Stimulated activated CD8-positive, alpha-beta memory T cell treated with anti-CD3 and anti-CD28 coated beads, Interleukin-4, amount 100 ng/mL, for 4 hours (primary cell): ENCODE measurements at places on chromosomes 7 and 10.

DNA sequence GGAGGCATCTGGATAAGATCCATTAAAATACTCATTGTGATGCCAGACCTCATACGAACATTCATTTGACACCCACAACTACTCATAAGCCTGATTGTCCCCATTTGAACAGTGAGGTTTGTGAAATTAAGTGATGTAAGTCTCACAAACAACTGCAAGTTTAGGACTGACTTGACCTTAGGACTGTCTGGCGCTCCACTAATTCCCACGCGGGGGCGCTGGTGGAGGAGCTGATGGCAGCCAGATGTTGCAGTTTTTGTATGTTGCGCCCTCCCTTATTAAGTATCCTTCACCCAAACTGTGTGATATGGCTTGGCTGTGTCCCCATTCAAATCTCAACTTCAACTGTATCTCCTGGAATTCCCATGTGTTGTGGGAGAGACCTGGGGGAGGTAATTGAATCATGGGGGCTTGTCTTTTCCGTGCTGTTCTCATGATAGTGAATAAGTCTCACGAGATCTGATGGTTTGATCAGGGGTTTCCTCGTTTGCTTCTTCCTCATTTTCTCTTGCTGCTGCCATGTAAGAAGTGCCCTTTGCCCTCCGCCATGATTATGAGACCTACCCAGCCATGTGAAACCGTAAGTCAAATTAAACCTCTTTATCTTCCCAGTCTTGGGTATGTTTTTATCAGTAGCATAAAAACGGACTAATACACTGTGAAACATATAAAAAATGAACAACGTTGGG, 20.3 kb upstream of the TIAL1 start:
- no peak for DNase-seq

DNA sequence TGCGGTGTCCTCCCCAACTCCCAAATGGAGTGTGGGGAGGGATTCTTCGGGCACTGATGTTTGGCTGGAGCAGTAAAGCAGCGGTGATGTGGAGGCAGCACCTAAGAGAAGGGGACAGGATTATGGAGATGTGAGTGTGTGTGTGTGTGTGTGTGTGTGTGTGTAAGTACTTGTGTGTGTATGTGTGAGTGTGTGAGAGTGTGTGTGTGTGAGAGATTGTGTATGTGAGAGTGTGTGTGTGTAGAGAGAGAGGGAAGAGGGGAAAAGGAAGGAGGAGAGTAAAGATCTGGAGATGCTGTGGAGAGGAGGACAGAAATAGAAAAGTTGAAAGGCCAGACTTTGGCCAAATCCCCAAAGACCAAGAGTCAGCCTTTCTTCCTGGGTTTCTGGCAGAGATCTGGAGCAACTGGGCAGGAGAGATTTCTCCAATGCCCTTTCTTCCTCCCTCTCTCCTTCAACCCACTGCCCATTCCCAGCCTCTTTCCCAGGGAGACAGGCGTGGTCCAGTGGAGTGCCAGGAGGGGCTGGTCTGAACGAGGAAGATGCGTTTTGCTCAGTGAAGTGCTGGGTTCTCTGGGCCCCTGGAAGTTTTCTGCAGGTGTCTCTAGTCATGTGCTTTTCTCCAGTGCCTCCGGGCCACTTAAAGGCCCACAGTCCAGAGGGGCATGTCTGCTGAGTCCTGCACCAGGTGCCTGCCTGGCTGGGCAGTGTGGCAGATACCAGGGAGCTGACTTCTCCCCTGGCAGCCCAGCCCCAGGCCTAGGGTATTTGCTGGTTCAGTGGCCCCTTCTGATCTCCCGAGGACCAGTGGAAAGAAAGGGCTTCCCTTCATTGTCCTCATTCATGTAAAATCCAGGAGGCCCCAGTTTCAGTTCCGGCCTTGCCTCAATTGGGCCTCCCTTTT, 60.5 kb downstream of the HK1 start:
- no peak for DNase-seq

DNA sequence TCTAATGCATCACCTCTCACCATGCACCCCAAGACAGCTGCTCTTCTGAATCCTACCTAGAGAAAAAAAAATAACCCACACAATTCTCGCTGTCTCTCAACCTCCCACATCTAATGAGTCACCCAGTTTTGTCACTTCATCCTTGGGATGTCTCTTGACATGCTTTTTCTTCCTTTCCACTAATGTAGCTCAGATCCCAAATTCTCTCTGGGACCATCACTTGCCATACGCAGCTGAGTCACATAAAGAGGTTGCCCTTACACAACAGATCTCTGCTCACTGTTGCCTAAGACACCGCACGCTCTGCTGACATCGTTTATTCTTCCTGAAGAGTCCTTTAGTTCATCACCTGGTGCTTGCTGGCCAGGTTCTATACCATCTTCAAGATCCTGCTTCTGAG, 606.0 kb upstream of the GALNT17 start:
- no peak for DNase-seq

DNA sequence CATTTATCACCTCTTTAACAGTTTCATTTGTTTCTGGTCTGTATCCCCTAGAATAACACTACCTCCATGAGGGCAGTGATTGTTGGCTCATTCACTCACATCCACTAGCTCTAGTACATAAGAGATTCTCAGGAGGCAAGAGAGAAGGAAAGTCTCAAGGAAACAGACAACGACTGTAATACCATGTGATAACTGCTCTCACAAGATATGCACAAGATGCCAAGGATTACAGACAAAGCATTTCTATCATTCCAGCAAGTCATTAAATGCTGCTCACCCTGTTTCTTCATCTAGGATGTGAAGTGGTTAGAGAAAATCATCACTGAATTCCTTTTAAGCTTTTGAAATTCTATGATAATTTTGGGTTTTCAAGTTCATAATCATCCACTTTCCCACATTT, 115.3 kb downstream of the HIBADH start:
- DNase-seq, result no peak

GRCh38 chr7:69599955-69600709, 1.9 kb downstream of the AUTS2 start:
- DNase-seq, result no peak

DNA sequence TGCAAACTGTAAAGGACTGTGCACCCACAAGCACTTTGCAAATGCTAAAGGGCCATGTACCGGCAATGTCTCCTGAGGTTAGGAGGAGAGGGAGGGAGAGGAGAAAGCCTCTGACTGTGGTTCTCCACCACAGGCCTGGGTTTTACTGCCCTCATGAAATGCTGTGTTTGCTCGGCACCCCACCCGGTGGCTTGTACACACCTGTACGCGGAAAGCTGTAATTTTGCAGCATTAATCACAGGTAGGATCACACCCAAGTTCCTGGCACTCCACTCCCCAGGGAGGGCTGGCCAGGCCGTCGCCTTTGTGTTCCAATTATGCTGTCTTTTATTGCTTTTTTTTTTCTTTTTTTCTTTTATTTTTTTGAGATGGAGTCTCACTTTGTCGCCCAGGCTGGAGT, 78.5 kb upstream of the MYL10 start:
- DNase-seq, result no peak

- no peak for DNase-seq
These were observed 126.2 kb downstream of the PRPF18 start for GRCh38 chr10:13712837-13713581.

DNA sequence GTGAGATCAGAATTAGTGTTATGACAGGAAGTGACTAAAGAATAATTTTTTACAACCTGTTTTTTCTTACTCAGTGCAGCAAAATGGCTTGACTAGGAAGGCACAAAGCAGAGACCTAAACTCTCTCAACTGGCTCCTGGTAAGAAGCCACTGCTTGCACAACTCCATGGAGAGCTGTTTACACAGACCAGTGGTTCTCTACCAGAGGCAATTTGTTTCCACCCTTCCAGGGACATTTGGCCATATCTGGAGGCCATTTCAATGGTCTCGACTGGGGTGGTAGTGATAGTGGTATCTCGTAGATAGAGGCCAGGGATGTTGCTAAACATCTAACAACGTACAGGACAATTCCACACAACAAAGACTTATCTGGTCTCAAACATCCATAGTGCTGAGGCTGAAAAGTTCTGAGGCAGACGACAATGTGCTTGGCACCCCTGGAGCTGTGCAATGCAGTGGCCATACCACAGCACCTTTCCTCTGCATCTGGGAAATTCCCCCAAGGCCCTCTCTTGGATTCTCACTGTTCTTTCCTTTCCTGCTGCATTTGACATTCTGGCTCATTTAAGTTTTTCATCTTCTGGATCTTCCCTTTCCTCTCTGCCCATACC, 105.4 kb upstream of the LAMB4 start:
- no peak for DNase-seq

DNA sequence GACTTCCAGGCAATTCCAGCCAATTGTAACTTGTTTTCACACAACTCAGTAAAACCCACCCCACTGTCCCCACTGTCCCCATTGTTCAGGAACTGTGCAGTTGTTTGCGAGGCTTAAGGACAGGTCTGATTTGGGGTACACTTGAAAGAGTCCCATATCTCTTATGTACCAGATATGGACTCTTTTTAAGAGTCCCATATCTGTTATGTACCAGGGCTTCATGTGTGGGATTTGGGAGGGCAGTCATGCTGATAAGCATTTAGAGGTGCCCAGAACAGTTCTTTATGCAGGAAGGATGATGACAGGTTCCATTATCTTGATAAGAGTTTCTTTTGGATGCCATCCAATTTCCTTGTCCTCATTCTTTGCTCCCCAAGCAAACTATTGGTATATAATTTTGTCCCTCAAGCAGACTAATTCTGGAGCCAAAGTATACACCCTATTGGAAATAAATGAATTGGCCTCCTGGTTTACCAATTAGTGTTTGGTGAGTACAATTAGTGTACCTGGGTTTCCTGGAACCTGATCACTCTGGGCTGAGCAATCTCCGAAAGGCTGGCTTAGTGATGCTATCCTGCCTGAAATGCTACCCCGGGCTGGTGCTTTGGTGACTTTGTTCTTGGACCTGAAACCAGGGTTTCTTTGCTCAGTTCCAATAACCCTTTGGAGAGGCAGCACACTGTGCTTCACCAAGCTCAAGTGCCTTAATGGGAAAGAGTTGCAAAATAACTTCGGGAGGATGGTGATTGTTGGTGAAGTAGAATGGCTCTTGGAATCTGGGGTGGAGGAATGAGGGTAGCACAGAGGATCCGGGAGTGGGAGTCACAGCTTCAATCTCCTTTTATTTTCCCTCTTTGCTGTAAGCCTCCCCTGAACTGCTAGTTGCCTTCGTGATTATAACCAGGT, 6.2 kb upstream of the DMBT1 start:
- no peak for DNase-seq

GRCh38 chr10:68796605-68797004, 30.7 kb upstream of the STOX1 start:
- DNase-seq, result no peak

- DNase-seq, result no peak
These were observed 285.5 kb downstream of the HPSE2 start for GRCh38 chr10:98950106-98950505.

DNA sequence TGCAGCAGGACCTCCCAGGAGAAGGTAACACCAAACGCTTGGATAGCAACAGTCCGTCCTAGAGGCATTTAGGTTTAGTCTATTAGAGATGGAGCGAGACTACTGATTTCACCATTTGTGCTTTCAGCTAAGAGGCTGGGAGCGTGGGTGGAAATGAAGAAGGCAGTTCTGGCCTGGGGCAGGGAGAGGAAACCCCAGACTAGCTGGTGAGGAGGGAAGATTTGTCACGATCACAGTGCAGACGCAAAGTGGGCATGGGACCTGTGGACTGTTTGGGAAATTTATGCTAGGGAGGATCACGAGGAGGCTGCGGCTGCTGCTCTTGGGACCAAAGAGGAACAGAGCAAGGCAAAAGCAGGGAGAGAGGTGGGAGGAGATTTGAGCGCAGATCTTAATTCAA, 130.4 kb upstream of the AOAH start:
- DNase-seq, result no peak

GRCh38 chr7:100367251-100367620, 6.1 kb upstream of the PILRA start:
- DNase-seq, result no peak

GRCh38 chr7:108659261-108659660, 89.6 kb downstream of the DNAJB9 start:
- no peak for DNase-seq

GRCh38 chr10:111999915-112000302, 183.7 kb downstream of the GPAM start:
- no peak for DNase-seq

DNA sequence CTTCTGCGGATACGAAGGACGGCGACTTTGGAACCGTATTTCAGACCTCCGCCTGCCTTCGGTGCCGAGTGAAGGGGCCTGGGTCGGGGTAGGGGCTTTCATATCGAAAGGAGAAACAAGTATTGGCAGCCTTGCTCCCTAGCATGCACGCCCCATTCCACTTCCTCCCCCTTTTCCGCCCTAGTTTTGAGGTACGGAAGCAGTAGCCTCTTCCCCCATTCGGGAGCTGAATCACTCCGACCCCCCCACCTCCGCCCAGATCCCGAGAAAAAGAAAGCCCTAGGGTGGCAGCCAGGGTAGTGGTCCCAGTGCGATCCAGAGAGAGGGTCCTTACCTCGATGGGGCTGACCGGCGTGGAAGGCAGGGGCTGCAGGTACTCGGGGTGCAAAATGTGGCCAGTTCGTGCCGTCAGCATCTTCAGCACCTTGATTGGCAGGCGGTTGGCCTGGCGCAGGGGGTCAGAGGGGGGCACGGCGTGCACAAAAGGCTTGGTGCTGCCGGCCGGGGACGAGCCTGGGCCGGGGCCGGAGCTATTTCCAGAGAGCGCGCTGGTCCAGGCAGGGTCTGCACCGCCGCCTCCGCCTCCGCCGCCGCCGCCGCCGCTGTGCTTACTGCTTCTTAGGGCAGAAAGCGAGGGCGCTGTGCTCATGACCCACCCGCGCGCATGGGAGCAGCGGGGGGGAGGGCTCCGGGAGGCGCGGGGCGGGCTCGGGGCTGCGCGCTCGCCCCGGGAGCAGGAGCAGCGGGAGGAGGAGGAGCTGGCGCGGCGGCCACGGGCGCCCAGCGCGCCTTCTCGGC, 594 bp downstream of the ZNF503 start:
- DNase-seq, result no peak

DNA sequence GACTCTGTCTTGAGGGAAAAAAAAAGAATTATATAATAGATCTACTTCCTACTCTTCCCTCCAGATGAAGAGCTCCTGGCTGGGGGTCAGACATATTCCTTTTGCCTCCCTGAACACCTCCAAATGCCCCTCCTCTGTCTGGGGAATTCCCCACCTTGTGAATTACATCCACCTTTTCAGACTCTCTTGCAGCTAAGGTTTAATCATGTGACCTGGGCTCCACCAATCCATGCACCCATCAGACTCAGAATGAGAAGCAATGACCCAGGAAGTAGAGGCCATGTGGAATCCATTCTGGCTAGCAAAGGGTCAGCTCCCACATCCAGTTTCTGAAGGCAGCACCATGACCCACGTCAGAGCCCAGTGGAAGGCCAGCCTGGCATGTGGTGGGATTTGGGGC, 93.6 kb upstream of the CUX1 start:
- no peak for DNase-seq

GRCh38 chr10:34922138-34922537, 107.0 kb upstream of the PARD3 start:
- DNase-seq, result no peak

GRCh38 chr10:33643042-33643441, 308.6 kb upstream of the NRP1 start:
- DNase-seq, result no peak

DNA sequence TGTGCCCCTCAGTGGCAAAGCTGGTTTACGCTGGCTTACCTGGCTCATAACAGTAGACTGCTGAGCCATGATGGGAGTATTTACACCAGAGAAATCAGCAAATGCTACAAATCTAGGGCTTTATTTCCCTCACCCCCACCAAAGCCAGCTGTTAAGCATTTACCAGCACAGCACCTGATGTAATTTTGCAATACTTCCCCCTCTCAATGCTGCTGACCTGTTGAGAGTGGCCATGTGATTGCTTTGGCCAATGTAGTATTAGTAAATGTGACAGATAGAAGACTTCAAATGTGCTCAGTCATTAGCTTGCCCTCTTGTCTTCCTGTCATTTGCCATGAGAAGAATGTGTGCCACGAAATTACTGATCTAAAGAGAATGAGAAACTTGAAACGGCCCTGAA, 46.6 kb downstream of the HERPUD2 start:
- no peak for DNase-seq
